ENCODE measurements at places on chromosomes 1 and 21. TPM values are rescaled to one million over a fixed set of nuclear protein-coding genes. Genes with fewer than 3 reads are reported as not detected.

Gene CSMD2
- total RNA-seq = 1.9 TPM

Gene RSPH1
- total RNA-seq = not detected

Gene AGMAT
- 1.1 TPM for total RNA-seq

Gene CAPZB
- 196 TPM for total RNA-seq

- DNase-seq = no peak
Observed at GRCh38 chr1:2448098-2448445, 28.0 kb upstream of the PLCH2 start.

GRCh38 chr1:68314151-68314780 is 81.9 kb upstream of the WLS start:
- DNase-seq = no peak

- DNase-seq = no peak
Observed at GRCh38 chr21:32083197-32083596, 195.7 kb downstream of the MIS18A start.

Gene UMODL1
- not detected for total RNA-seq

DNA sequence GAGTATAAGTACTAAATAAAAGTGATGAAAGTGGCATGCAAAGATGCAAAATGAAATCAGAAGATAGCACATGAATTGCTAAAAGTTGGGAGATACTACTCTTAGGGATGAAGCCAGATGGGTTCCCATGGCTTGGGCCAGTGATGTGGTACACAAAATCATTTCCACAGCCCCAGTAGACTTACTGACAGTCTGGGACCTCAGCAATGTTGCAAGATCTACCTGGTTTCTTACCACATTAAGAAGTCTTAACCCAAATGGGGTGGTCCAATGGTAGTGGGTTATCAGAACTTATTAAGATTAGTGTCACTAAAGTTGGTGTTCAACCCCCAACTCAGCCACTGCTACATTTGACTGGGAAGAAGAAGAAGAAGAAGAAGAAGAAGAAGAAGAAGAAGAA is 227.7 kb upstream of the IRF2BP2 start:
- DNase-seq = no peak

Gene OR10X1
- not detected for total RNA-seq

GRCh38 chr1:29498126-29499103 is 262.1 kb downstream of the PTPRU start:
- peak; percentile 30 for DNase-seq

DNA sequence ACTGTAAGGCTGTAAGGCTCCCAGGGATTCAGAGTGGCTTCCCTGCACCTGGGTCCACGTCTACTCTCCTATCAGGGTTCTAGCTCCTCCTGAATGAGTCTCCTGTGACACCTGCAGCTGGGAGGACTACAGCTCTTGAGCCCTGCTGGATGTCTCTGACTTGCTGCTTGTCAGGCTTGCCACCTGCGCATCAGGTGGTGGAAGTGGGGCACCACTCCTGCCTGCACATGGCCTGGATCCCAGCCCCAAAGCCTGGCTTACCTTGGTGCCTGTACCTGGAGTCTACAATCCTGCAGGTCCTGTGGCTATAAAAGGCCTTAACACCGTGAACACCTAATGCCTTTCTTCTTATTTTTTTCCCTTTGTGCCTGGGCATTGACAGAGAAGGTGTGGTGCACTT is 82.2 kb downstream of the FAM78B start:
- DNase-seq = no peak

DNA sequence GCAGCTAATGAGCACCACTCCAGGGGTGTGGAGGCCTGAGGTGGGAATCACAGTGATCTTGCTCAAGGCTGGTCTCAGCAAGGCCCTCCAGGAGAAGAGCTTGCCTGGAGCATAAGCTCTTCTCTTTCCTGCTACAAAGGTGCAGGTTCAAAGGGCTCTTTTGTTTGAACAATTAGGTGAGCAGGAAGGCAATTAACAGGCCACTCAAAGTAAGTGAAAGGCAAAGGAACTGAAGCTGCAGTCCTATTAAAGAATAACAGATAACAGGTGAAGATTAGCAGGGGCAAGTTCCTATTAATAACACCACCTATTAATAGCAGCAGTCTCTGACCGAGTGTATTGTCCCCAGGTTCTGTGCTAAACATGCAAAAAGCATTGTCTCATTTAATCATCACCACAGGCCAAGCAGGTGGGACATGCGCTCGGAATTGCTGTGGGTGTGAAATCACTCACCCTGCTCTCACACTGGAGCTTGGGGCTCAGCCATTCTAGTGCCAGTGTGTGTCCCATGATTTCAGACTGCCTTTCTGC is 113.8 kb downstream of the RHOU start:
- no peak for DNase-seq

GRCh38 chr1:61828805-61829204 is 86.5 kb downstream of the PATJ start:
- DNase-seq = no peak

- DNase-seq = no peak
Observed at GRCh38 chr1:213245260-213245910, 194.3 kb downstream of the RPS6KC1 start.

GRCh38 chr1:208709981-208710380 is 465.8 kb upstream of the PLXNA2 start:
- DNase-seq = no peak

Gene CHRM3
- not detected for total RNA-seq

Gene TFF2
- total RNA-seq = not detected

Gene S100A12
- not detected for total RNA-seq

DNA sequence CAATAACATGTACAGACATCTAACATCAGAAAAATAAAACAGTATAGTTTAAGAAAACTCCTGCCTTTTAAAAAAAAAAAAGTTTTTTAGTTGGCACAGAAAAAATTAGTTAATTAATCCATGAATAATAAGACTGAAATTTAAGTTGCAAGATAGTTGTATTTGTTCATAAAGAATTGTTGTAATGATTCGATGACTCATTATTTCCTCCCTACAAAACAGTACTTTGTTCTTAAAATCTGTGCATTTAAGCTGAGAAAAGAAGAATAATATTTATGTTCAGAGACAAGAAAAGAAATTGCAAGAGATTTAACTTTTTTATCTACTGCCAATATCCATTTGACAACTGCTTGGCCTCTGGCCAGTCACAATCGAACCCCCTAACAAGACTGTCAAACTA is 894.7 kb downstream of the ADGRL2 start:
- no peak for DNase-seq

- no peak for DNase-seq
Observed at GRCh38 chr21:28789523-28789922, 203.2 kb downstream of the LTN1 start.

- DNase-seq = no peak
Observed at GRCh38 chr1:36086529-36087232, 2.0 kb upstream of the ADPRS start.

Gene OR4F16
- not detected for total RNA-seq

Gene TXLNA
- 54.3 TPM for total RNA-seq

- no peak for DNase-seq
Observed at GRCh38 chr1:37135032-37135431, 100.7 kb upstream of the GRIK3 start.

GRCh38 chr1:10380594-10381275 is 18.1 kb upstream of the PGD start:
- DNase-seq = peak; percentile 7

DNA sequence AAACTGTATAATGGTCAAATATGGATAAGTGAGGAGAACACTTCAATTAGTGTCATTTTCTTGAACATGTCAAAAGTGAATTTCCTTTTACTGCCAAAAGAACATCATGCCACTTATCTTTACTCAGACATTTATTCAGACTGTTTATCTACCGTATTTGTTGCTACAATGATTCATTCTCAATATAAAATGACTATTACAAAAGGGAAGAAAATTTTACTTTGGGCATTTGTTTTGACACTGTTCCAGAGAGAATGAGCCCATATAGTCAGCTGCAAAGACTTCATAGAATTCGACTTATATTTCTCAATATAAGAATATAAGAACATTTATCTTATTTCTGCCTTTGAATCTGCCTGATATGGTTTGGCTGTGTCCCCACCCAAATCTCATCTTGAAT is 1699.1 kb downstream of the BRINP3 start:
- no peak for DNase-seq

- no peak for DNase-seq
Observed at GRCh38 chr1:229029879-229030235, 241.1 kb upstream of the RAB4A start.

- peak; percentile 96 for DNase-seq
Observed at GRCh38 chr1:9110669-9111356, 18.1 kb downstream of the GPR157 start.

Gene TSEN15
- 47.5 TPM for total RNA-seq

GRCh38 chr1:67816095-67816475 is 17.2 kb downstream of the GNG12 start:
- DNase-seq = no peak

Gene HAO2
- not detected for total RNA-seq

GRCh38 chr1:234721476-234722269 is 111.7 kb upstream of the IRF2BP2 start:
- DNase-seq = no peak

Gene OR2L3
- not detected for total RNA-seq

DNA sequence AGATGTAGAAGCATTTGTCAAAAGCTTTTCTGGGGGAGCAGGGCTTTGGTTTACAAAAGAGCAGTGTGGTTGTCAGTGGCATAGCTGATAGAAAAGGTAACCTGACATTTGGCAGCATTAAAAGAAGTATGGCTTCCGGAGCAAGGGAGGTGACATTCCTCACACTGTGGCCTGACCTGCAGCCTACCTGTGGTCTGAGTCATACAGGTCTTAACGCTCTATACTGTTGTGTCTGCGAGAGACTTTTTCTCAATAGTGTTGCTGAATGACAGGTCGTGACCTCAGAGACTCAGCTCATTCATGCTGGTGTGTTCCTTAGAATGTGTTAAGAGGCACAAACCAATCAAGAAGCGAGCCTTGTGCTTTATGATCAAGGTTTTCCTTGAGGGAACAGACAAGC is 19.3 kb downstream of the PHGDH start:
- no peak for DNase-seq

DNA sequence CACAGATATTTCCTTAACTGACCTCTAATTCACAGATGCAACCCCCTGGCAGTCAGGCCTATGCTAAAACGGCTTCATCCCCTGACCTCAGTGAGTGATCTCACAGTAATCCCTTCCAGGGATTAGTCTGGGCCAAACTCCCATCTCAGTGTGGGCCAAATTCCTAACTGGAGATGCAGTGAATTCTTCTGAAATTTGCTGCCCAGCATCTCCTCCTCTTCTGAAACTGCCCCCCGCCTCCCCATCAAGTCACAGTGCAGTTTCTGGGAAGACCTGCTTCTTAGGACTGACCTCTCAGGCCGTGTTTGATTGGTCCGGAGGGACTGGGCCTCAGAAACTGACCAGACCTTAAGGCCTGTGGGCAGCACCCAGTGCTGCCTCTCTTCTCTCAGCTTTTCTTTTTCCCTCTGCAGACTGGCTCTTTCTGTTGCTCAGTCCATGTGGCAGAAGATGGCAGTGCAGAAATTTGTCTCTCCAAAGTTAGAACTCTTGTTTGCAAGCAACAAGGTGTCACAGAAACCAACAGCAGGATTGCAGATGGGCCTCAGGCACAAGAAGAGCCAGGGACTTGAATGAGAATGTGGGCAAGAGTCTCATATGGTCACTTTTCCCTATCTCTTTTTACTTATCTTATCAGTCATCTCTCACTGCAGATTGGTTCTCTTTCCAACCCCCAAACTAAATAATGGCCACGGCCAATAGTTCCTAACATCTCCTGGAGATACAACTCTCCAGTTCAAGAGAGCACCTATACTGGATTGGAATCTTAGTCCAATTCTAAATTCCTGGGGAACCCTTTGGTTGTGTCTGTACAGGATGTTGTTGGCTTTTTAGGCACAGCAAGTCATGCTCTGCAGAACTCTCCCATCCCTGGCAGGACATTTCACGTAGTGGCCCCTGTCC is 95.5 kb upstream of the RALGPS2 start:
- DNase-seq = no peak

Gene TTC39A
- total RNA-seq = 0.25 TPM

DNA sequence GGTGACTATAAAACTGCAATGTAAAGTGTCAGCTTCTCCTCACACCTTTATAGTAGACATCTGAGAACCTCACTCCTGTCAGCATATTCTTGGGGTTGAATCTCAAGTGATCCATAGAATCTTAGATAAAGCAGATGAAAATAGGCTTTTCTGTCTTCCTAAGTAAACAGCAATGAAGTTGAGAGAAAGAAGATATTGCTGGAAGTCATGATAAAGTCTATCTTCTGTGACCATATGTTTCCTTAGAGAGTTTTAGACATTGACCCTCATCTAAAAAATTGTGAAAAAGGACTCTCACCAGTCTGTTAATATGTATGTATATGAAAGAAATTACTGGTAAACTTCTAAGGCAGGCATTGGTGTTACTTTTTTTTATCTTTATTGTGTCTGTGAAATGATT is 66.8 kb downstream of the LIPI start:
- no peak for DNase-seq

DNA sequence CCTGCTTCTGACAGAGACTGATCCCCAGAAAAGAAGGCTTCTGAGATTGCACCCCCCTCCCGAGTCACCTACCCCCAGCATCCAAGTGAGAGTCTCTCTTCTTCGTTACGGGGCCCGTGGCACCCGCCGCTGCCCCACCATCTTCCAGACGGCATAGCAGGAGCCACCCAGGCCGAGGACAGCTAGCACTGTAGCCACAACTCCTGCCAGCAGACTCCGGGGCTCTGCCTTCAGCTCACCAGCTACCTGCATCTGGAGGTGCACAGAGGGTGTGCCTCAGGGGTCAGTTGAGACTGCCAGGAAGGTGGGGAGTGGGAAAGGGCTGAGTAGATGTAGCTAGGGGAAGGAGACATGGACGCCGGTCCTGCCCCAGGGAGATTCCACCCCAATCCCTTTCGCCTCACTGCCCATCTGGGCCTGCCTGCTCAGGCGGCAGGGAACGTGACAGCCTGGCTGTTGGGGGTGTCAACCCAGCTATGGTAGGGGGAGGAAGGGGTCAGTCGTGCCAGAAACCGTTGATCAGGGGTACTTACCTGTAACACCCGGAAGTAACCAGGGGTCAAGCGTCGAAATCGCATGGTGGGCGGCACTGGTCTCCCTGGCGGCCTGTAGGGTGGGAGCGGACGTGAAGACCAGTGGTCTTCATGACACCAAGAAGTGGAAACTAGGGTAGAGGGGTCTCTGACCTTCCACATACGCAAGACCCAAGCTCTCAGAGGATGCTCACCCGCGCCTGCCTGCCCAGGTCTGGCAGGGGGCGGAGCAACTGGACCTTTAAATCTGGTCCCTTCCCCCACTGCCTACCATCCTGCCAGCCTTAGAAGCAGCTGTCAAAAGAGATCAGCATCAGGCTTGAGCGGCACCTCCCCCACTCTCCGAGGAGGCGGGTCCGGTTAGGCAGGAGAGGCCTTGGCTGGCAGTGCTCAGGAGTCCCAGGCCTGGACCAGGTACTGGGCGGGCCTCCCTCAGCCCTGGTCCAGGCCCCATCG is at the start of gene ZNF593OS:
TSS of gene ZNF593OS (minus strand) at position 749 of the 989 bp plus-strand sequence. CDS start at position 578, 171 bp downstream.
- DNase-seq = no peak

DNA sequence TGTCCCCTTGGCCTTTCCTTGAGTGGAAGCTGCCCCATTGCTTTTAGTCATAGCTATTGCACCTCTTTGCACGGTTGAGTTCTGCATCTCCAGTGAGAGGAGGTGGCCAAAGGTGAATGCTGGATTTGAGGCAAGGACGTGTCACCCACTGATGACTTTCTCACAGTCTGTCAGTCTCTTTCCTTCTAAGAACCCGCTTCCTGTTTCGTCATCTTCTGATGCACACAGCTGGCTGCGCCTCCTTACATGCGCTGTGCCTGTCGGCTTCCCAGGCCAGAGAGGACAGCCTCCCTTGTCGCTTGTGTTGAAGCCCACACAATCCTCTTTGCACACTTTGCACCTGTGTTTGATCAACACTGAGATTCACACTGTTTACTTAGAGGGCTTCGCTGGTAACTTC is 41.8 kb upstream of the PWP2 start:
- DNase-seq = no peak
